ENCODE measurements at places on chromosomes 7 and 10.

DNA sequence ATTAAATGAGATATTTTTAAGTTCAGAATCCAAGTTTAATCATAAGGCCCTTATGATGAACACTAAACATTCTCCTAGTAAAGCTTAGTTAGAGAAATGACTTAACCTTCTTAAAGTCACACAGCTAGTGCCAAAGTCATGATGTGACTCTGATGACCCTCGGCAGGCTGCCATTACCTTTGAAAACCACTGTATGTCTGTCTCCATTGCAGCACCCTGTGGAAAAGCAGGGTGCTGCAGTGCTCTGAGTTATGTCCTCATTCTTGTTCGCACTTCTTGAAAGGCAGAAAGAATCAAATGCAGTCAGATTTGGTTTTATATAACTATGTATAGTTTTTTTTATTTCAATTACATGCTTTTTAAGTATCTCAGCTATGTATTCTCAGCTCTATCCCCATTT is 105.0 kb downstream of the PHTF2 start:
- H3K4me1 ChIP-seq, result peaks cover 32% of the 10 kb centered on the region
- no peak overlapping the region for H3K4me3 ChIP-seq
- H3K27me3 ChIP-seq, result no peaks in the 10 kb centered on the region
- H3K27ac ChIP-seq, result no peak overlapping the region
- H3K36me3 ChIP-seq, result peaks cover 40% of the 10 kb centered on the region

GRCh38 chr10:2469802-2470201 is 597.5 kb upstream of the PFKP start:
- H3K27me3 ChIP-seq, result no peaks in the 10 kb centered on the region
- no peak overlapping the region for H3K4me3 ChIP-seq
- H3K27ac ChIP-seq, result no peak overlapping the region
- no peaks in the 10 kb centered on the region for H3K36me3 ChIP-seq
- no peak for DNase-seq
- no peaks in the 10 kb centered on the region for H3K4me1 ChIP-seq

DNA sequence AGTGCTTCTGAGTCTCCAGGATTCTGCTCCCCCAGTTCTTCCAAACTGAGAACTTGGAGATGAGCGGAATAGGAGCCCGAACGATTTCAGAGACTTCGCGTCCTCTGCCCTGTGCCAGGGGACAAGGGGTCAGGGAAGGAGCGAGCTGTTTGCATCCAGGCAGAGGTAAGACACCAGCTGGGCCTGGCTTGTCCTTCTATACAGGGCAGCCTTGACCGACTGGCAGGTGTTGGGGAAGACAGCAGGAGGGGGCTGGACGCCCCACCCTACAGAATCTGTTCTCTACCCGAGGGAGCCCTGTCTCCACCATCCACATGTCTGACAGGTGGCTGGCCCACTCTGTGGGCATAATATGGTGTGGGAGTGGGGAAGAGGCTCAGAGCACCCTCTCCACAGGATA is 7.1 kb downstream of the SPOCK2 start:
- H3K27ac ChIP-seq, result no peak overlapping the region
- peak overlapping the region; percentile 18 for H3K4me3 ChIP-seq
- H3K36me3 ChIP-seq, result peaks cover 41% of the 10 kb centered on the region
- no peak for DNase-seq
- peaks cover 61% of the 10 kb centered on the region for H3K4me1 ChIP-seq

- H3K4me3 ChIP-seq, result no peak overlapping the region
- H3K27me3 ChIP-seq, result peaks cover 17% of the 10 kb centered on the region
- H3K4me1 ChIP-seq, result peaks cover 41% of the 10 kb centered on the region
- H3K27ac ChIP-seq, result no peak overlapping the region
- H3K36me3 ChIP-seq, result peaks cover 16% of the 10 kb centered on the region
Observed at GRCh38 chr7:143239813-143240212, 18.0 kb downstream of the TAS2R40 start.

GRCh38 chr7:89623018-89623672 is 531.1 kb upstream of the STEAP1 start:
- H3K36me3 ChIP-seq, result peaks cover 2% of the 10 kb centered on the region
- H3K27me3 ChIP-seq, result peaks cover 2% of the 10 kb centered on the region
- H3K4me3 ChIP-seq, result no peak overlapping the region
- peaks cover 22% of the 10 kb centered on the region for H3K4me1 ChIP-seq
- H3K27ac ChIP-seq, result peak overlapping the region; percentile 41

DNA sequence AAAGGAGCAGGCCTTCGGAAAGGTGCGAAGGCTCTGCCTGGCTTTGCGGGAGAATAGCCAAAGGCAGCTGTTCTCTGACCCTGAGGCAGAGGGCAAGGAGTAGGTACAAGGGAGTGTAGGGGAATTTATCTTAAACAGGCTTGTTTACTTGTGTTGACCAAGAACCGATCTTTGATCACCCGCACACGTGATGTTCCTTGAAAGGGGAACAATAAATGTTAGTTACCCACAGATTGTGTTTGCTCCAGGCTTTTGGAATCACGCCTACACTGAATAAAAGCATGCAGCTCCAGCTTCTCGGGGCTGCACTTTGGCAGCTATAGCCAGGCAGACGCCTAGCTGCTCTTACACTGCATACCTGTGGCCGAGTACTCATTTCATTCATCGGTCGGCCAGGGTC is 420.8 kb downstream of the PHF14 start:
- H3K4me1 ChIP-seq, result no peaks in the 10 kb centered on the region
- H3K4me3 ChIP-seq, result no peak overlapping the region
- no peak overlapping the region for H3K27ac ChIP-seq
- no peak for DNase-seq
- no peaks in the 10 kb centered on the region for H3K27me3 ChIP-seq

All from T-helper 2 cell treated with Interferon-gamma antibody and Interleukin-4, amounts not matched to agents 5 μg/mL and 100 μg/mL, for 36 hours (primary cell).